ENCODE measurements at places on chromosomes 16 and 17.
A peak's percentile ranks its signal among the peaks of the same experiment; 100 is the strongest.

GRCh38 chr16:4917117-4917516 lies 19.8 kb downstream of the PPL start:
- DNase-seq, result no peak

DNA sequence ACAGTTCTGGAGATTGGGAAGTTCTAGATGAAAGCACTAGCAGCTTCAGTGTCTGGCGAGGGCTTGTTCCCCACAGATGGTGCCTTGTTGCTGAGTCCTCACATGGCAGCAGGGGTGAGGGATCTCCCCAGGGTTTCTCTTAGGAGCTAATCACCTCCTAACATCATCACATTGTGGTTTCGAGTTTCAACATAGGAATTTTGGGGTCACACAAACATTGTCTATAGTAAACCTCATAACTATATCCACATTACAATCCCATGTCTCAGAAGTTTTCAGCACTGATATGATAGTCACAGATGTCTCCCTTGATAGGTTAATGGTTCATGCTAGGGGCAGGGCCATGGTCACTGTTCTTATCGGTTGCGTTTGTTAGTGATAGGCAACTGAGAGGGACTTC lies 13.8 kb downstream of the CLUAP1 start:
- no peak for DNase-seq

- DNase-seq, result no peak
Observed at GRCh38 chr16:52573365-52574299, 26.7 kb upstream of the TOX3 start.

GRCh38 chr16:48131201-48131935 lies 24.4 kb downstream of the ABCC12 start:
- DNase-seq, result no peak

GRCh38 chr17:72811976-72812687 lies 280.4 kb downstream of the SLC39A11 start:
- DNase-seq, result no peak

GRCh38 chr17:6669479-6670212 lies 18.1 kb downstream of the C17orf100 start:
- no peak for DNase-seq

- DNase-seq, result no peak
Observed at GRCh38 chr16:11642765-11643116, 25.5 kb upstream of the SNN start.

DNA sequence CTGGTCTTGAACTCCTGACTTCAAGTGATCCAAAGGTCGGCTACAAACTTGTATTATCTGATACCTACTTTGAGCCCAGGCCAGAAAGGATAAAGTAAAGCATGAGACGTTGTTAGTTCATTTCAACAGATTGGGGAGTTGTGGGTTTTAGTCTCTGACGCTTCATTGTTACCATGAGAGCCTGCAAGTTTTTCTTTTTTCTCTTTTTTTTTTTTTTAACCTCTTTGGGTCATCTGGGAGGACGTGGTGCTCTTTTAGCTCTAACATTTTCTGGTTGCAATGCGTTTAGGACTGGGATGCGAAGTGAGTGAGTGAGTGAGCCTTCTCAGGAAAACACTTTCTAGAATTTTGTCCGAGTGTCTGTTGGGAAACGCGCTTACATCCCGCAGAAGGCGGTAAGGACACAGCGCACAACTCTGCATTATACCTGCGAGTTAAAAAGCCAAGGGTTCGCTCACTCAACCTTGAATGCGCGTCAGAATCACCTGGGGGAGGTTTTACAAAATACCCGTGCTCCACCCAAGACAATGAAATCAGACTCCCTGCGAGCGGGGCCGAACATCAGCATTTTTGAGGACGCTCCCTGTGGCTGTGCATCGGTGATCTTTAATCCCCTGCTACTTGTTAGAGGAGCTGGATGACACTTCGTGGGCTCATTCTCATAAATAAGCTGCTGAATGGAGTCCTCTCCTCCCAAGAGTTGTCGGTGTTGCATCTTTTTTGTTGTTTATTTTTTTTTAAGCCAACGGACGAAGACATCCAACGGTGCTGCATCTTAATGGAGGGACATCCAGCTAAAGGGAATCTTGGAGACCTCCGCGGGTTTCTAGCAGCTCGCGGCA lies 629 bp upstream of the RNF135 start:
- no peak for DNase-seq

GRCh38 chr17:20797292-20797691 lies 217.8 kb downstream of the CDRT15L2 start:
- DNase-seq, result no peak

GRCh38 chr16:9297437-9298113 lies 206.1 kb downstream of the HAPSTR1 start:
- DNase-seq, result no peak

DNA sequence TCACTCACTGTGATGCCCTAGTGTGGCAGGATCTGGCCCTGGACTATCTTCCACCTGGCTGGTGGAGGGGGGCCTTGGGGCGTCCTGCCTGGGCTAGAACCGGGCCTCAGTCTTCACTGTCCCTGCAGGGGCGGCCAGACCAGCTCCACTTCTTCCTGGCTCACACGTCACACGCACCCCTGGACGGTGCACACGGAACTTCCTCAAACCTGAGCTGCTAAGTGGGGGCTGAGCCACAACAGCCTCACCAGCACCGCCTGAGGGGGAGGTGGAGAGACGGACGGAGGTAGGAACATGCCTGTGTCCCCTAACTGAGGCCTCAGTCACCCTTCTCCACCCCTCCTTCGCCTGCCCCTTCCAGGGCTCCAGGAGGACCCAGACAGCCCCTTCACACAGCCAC lies 36.6 kb downstream of the TIMM22 start:
- DNase-seq, result no peak

- no peak for DNase-seq
Observed at GRCh38 chr16:67443265-67443664, 12.3 kb downstream of the HSD11B2 start.

- DNase-seq, result no peak
Observed at GRCh38 chr17:71286625-71287024, 834.2 kb upstream of the SOX9 start.

- no peak for DNase-seq
Observed at GRCh38 chr16:88468275-88469129, 15.4 kb downstream of the ZFPM1 start.

- DNase-seq, result no peak
Observed at GRCh38 chr17:32504166-32504990, 17.6 kb downstream of the CDK5R1 start.

- DNase-seq, result no peak
Observed at GRCh38 chr17:78876094-78876597, 26.9 kb downstream of the CEP295NL start.

DNA sequence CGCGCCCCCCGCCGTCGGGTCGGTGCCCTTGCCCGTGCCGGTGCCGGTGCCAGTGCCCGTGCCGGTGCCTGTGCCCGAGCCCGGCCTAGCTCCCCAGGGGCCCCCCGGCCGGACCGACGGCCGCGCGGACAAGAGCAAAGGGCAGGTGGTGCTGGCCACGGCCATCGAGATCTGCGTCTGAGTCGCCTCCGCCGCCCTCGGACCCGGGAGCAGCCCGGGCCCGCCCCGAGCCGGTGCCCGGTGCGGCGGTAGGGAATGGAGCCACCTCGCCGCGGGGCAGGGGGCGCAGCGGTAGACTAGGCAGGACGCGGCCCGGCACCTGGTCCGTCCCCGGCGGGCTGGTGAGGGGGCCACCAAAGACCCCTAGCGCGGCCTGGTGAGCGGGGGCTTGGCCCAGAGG lies 28.4 kb downstream of the SBK1 start:
- DNase-seq, result no peak

DNA sequence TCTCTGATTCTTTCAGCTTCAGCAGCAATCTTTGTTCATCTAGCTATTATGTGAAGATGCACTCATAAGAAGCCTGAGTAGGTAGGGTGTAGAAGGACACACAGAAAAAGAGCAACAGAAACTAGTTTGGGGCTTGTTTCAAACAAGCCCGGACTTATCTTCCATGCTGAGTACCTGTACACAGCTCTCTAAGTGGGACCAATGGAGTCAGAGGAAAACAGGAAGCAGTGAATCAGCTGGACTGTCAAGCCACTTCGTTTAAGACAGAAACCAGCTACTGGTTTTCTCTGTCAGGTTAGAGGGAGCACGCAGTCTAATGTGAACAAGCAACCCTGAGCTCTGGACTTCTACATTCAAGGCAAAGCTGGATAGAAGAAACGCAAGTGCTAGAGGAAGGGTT lies 16.0 kb downstream of the MAP2K6 start:
- no peak for DNase-seq

DNA sequence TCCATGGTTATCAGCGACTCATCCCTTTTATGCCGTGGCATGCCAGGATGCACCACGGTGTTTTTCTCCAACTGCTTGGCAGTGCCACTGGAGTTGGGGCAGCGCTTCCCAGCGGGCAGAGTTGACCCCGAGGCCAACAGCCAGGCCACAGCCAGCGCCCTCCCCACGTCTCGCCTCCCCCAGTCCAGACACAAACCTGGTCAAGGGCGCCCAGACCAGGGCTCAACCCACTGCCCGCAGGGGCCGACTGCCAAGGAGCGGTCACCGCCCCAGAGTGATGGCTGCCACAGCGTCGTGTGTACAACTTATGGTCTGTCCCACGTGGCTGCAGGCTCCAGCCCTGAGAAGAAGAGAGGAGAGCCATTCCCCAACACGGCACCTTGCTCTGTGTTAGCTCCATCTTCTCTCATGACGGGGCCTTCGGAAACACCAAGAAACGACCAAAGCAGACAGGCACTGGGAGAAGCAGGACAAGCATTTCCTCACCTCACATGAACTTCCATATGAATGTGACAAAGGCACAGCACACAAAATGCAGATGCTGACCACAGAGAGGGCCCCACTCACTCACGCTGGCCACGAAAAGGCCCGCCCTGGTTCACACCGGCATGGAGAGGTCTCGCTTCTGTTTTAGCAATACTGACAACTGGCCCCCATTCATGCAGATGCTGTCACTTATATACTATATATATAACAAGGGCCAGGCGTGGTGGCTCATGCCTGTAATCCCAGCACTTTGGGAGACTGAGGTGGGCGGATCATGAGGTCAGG lies 27.0 kb downstream of the AXIN1 start:
- DNase-seq, result no peak

DNA sequence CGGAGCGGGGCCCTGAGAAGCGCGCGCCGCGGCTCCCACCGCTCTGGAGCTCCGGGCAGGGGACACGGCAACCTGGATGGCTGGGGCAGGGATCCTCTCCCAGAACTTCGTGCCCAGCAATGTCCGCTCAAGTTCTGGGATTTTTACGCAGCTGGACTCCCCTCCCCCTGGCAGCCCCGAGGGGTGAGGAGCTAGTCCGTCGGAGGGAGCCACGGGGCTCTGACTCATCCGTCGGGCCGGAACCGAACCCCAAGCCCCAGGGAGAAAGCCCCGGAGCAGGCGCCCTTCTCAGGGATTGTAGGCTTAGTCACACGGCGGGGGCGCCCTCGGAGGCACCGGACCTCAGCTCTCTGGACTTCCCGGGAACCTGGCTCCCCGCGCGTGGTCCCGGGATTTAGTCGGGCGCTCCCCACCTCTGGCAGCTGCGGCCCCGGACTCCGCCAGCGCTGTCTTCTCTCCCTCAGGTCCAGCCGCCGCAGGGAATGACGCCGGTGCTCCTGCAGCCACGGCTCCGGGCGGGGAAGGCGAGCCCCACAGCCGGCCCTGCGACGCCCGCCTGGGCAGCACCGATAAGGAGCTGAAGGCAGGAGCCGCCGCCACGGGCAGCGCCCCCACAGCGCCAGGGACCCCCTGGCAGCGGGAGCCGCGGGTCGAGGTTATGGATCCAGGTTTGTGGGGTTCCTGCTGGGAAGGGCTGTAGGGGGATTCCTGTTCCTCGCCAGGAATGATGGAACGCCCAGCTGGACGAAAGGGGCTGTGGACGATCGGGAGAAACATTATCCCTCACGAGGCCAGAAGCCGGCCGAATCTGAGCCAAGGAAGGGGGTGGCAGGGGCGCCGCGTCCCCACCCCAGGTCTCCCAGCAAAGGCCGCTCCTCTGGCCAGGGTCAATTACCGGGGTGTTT lies 830 bp downstream of the SPHK1 start:
- no peak for DNase-seq

- DNase-seq, result no peak
Observed at GRCh38 chr16:50436271-50436670, 67.5 kb upstream of the BRD7 start.

- no peak for DNase-seq
Observed at GRCh38 chr16:56530872-56531271, 11.0 kb upstream of the BBS2 start.

DNA sequence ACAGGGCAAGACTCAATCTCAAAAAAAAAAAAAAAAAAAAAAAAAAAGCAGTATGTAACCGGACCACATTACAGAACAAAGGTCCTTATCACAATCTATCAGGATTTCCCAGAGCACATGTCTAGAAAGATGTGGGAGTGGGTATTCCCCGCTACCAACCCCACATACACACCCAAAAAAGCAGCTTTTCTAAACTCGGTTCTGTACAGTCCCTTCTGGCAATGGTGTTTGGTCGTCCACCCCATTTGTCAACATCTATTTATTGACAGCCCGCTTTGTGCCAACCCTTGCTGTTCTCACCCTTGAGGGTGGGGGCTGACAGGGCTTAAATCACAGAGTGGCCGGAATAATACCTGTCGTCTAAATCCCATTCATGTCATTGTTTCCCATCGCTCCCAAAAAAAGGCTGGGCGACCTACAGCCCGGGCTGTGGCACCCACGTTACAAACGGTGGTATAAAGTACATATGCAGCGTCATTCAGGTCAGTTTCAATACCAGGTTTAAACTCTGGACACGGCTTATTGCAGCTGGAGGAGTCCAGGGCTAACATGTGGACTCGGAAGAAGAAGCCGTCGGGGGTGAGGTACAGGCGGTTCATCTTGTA lies 3.6 kb downstream of the C17orf58 start:
- DNase-seq, result no peak

- DNase-seq, result no peak
Observed at GRCh38 chr16:88383401-88384221, 852 bp downstream of the ZNF469 start.

GRCh38 chr16:20612551-20613480 lies 36.6 kb upstream of the ACSM2B start:
- no peak for DNase-seq

DNA sequence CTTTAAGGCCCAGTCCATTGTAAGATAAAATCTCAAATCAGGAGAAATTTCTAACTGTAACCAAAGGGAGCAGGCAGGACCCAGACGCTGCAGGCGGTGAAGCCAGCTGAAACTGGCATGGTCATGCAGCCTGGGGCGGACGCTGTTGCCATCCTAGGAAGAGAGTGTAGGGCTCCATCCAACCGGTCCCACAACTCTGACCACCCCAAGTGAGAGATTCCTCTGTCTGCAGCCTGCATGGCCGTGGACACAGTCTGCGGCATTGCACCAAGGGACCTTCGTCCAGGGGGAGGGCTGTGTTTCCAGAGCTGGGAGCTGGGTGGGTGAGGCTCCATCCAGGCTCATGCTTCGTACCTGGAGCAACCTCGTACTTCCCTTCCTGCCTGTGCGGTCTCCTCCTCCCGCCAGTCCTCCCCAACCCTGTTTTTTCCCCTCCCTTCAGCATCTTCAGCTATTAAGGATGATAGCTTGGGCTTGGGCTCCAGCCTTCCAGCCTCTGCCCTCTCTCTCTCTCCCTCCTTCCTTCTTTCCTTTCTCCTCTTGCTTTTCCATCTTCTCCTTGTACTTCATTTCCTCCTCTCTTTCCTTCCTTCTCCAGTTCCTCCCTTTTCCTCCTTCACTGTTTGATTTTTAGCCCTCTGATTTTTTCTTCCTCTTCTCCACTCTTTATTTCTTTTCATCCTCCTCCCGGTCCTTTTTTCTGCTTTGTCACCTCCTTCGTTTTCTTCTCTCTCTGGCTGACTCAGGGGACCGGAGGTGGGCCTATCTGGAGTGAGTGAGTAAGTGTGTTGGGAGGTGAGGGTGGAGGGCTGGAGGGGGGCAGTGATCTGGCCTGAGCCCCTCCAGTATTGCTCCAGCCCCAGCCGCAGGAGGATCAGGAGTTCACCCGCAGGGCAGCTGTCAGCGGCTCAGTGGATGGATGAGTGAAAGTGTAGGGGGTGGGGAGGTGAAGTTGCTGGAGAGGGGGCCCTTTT lies 17.0 kb upstream of the LHX1 start:
- no peak for DNase-seq

GRCh38 chr16:31032736-31033708 lies at the start of gene STX4:
STX4 (plus strand) TSS chr16:31033558; CDS start chr16:31033806, 248 bp downstream.
- peak; percentile 97 for DNase-seq

Measured in activated T-helper 1 cell treated with anti-CD3 and anti-CD28 coated beads, Interleukin-12 subunit alpha, Interleukin-12 subunit beta, Interleukin-2, Interleukin-4 antibody, amounts not matched to agents 30 ng/mL and 10 ng/mL and 1 ng/mL, durations not matched to agents 14 hours and 24 hours and 36 hours (primary cell).